ENCODE measurements at places on chromosomes 1 and 21.

DNA sequence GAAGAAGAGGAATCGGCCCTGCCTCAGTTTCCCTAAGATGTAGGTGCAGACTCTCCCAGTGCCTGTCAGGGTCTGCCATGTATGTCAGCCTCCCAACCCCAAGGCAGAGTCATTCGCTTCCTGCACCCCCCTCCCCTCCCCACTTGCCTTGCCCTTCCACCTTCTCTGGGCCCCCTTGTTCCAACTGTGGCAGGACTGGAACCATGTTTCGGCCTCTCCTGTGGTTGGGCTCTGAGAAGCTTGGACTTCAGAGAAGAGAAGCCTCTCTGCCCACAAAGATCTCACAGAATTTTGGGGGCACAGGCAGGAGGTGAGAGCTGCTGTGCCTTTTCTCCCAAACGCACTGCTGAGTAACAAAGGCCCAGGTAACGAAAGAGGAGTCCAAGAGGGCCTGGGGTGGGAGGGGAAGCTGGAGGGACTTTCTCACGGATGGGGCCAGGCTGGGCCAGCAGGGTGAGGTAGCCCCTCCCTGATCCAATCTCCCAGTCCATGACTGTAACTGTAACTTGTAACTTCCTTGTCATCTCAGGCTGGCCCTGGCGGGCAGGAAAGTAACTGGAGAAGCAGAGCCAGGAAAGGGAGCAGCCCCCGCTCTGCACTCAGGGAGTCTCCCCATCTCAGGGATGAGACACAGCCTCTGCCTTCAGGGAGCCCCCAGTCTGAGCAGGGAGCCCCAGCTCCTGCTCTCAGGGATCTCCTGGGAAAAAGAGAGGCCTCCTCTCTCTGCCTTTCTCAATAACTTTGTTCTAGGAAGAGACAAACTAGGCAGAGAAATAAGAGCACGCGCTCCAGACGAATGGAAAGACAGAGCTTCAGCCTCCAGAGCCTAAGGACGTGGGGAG is 11.3 kb downstream of the CRABP2 start:
- no peak for DNase-seq

DNA sequence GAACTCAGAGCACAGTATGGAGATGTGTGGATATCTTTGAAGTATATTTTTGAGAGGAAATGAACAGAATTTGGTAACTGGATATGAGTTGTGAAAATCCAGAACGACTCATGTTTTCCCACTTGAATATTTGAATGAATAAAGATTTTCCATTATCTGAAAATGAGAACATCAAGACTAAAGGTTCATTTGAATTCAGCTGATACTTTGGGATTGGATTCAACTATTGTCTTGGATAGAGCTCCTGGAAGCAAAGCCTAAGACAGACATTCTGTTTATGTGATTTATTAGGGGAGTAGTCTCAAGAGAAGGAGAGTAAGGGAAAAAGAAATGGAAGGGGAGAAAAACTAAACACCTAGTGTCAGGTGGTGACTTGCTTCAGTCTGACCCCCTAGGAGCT is 256.0 kb upstream of the LYPLAL1 start:
- DNase-seq: no peak

DNA sequence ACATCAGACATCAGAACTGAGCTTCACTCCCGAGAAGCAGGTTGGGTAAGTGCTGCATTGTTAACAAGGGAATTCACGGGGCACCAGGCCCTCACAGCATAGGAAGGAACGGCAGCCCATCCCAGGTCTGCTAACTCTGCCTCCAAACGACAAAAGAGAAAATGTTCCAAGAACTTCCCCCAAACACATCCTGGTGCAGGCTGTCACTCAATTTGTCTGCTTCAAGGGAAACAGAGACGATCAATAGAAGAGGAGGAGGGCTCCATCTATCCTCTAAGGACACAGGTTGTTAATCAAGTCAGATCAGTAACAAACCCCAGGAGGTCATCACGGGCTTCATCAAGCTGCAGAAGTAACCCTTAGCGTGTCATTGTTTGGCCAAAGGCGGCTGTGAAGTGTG is 3.5 kb upstream of the TSPEAR start:
- DNase-seq: no peak

DNA sequence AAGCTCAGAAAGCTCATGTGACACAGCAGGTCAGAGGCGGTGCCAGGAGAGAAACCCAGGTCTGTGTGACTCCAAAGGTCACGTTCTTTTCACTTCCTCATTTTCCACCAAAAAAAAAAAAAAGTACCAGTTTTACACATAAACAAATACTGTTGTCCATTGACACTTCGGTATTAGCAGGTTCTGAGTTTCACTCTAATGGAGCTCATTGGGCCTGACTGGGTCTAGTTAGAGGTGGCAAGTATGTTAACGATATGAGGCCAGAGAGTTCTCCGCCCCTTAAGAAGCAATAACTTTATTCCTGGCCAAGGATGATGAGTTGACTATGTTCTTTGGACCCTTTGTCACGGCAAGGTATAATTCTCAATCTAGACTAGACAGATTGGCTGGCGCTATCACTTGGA is 30.0 kb upstream of the SDE2 start:
- no peak for DNase-seq

GRCh38 chr1:189149547-189150375 is 1327.9 kb downstream of the BRINP3 start:
- no peak for DNase-seq

DNA sequence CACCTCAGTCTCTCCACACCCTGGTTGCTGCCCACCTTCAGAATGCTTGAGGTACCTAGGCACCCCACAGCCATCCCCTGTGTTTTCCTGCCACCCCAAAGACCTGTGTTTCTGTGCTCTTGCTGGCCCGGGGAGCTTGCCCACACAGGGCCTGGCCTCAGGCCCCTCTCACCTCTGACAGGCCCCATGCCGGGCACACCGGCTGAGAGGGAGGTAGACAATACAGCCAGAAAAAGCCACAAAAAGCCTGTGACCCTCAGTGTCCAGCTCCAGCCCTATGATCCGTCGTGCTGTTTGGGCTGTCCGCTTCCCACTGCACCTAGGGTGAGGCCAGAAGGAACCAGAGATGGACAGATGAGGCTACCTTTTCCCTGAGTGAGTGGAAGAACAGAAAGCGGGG is 11.4 kb downstream of the SEMA6C start:
- DNase-seq: no peak

GRCh38 chr1:89989799-89990198 is 5.1 kb upstream of the ZNF326 start:
- no peak for DNase-seq

- DNase-seq: no peak
Measured at GRCh38 chr21:14877581-14878228, 187.1 kb downstream of the NRIP1 start.

GRCh38 chr1:81471255-81471654 is 329.5 kb upstream of the ADGRL2 start:
- DNase-seq: no peak

Measured in activated CD4-positive, alpha-beta T cell treated with anti-CD3 and anti-CD28 coated beads, Interleukin-2, amount 50 U/mL, for 16 hours (primary cell).